ENCODE measurements at places on chromosomes 1 and 21.

DNA sequence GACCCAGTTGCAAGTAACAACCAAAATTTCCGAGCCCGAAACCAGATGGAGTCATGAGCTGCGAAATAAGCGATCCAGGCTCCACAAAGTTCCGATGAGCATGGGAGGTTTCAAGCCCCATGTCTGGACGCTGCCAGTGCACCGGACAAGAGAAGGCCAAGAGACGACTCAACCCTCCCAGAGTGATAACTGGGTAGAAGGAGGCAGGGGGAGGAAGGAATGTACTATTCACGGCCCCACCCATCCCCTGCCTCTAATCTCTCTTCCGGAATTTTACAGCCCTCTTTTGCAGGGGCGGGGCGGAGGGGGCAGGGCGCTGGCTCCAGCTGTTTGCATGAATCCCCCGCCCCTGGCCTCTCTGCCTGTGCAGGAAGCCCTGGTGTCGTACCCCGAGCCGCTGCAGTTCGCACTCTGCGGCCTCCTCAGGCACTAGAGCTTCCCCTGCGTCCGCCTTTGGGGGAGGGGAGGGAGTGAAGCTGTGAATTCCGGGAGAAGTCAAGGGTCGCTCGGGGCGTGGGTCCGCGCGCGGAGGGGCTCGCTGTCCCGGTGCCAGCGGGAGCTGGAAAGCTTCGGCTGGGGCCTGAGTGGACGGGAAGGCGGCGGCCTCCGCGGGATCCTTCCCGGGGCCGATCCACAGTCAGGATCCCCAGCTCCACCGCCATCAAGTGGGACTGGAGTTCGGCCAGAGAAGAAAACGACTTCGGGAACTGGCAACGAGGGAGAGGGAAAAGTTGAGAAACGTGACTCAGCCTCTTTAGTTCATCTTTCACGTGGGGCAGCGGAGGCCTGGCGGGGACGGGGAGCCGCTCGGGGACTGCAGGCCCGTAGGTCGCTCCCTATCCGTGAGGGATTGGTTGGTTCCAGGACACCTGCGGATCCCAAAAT is 6.3 kb upstream of the PTP4A2 start:
- no peak for DNase-seq

GRCh38 chr21:32093646-32094462 is 185.0 kb downstream of the MIS18A start:
- no peak for DNase-seq

- no peak for DNase-seq
Observed at GRCh38 chr21:17352996-17353655, 159.7 kb upstream of the CXADR start.

DNA sequence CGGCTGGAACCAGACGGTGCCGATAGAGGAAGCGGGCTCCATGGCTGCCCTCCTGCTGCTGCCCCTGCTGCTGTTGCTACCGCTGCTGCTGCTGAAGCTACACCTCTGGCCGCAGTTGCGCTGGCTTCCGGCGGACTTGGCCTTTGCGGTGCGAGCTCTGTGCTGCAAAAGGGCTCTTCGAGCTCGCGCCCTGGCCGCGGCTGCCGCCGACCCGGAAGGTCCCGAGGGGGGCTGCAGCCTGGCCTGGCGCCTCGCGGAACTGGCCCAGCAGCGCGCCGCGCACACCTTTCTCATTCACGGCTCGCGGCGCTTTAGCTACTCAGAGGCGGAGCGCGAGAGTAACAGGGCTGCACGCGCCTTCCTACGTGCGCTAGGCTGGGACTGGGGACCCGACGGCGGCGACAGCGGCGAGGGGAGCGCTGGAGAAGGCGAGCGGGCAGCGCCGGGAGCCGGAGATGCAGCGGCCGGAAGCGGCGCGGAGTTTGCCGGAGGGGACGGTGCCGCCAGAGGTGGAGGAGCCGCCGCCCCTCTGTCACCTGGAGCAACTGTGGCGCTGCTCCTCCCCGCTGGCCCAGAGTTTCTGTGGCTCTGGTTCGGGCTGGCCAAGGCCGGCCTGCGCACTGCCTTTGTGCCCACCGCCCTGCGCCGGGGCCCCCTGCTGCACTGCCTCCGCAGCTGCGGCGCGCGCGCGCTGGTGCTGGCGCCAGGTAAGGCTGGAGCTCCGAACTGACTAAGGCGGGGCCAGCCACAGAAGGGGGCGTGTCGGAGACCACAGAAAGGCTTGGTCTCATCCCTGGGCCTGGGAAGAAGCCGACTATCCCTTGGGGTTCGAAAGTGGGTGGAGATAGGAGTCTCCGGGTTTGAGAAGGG is 486 bp downstream of the SLC27A3 start:
- DNase-seq, result no peak

- no peak for DNase-seq
Observed at GRCh38 chr1:155678027-155678426, 10.5 kb downstream of the YY1AP1 start.

DNA sequence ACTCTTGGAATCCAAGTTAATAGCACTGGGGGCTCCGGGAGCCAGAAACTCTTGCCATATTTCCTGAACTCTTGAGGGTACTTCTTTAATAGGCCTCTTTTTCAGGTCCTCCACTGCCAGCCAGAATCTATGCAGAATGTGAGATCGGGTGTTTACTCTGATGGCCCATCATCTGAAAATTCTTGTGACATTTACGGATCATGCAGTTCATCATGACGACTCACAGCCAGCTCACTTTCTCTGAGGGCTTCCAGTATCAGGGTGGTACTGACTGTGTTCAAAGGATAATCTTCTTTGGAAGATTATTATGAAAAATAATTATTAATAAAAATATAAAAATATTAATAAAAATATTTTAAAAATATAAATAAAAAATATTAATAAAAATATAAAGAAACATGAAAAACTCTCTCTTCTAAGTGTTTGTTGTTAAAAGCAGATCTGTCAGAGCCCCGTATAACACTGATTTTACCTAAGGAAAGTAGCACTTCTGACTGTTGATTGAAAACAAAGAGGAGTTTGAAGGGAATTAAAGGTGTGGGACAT is 194.3 kb upstream of the GREM2 start:
- DNase-seq, result no peak

DNA sequence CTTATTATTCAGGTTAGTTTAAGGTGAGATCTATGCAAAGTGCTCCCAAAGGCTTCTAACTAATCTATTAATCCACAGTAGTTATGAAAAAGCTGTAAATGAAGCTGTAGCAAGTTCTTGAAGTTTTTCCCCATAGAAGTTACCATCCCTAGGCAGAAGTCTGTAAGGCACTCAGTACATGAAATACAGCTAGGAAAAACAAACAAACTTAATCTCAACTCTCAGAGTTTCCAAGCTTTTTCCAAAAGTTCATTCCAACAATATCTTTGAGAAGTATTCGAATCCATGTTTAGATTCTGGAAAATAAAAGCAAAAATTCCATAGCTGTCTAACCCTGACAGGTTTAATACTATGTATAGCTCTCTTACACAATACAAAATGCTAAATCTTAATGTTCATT is 41.2 kb downstream of the SORT1 start:
- no peak for DNase-seq

GRCh38 chr1:242886137-242886536 is 361.6 kb upstream of the PLD5 start:
- DNase-seq, result no peak

DNA sequence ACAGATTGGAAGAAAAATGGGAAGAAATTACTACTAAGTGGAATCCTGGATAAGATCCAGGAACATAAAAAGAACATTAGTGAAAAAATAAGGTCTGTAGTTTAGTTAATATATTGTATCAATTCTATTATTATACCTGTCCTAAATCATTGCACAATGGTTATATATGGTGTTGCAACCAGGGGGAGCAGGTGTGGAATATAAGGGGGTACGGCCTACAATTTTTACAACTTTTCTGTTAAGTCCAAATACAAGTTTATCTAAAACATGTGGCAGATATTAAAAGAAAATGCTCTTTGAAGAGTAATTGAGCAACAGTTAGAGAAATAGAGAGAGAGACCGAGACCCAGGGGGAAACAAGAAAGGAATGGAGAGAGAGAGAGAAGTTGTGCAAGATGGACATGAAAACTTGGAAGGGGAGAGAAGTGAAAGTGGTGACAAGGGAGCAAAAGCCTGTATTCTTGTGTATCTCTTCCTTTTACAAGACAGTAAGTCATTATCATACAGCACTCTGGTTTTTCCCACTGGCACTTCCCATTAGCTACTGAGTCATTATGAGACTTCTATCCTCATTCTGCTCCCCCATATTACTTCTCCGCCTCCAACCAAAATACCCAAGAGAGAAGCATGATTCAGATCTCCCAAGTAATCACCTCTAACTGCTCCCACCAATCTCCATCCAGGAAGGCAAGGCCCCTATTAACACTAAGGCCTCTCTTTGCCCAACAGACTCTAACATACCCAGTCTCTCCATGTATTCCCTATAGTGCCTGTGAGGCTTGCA is 22.3 kb upstream of the TRAF3IP3 start:
- no peak for DNase-seq

GRCh38 chr1:168825129-168825528 is 96.1 kb upstream of the DPT start:
- DNase-seq, result no peak

- DNase-seq, result no peak
Observed at GRCh38 chr21:32921632-32922230, 104.0 kb upstream of the OLIG2 start.

GRCh38 chr1:5579966-5580365 is 412.3 kb downstream of the NPHP4 start:
- DNase-seq, result no peak

GRCh38 chr1:229087906-229088305 is 183.0 kb upstream of the RAB4A start:
- DNase-seq, result no peak

- DNase-seq, result no peak
Observed at GRCh38 chr1:50333595-50333974, 89.7 kb downstream of the DMRTA2 start.

- no peak for DNase-seq
Observed at GRCh38 chr1:107250169-107250568, 109.3 kb downstream of the NTNG1 start.

- no peak for DNase-seq
Observed at GRCh38 chr21:44333509-44334328, 5.5 kb downstream of the CFAP410 start.

GRCh38 chr1:240784776-240785175 is 172.8 kb upstream of the GREM2 start:
- no peak for DNase-seq

DNA sequence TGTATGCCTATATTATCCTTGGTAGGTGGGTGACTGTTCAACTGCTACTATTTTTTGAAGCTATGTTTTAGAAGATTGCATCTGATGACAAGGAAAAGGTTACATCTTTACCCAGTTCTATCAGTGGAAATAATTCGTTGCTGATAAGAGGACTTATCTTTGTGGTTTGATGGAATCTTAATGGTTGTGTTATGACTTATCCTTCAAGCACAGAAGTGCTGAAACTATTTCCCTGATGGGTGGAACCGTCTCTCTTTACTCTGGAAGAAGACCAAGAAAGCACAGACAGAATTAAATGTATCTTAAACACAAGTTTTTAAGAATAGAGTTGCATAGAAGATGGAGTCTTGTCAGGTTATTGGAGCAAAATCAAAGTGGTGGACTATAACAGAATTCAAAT is 437.7 kb upstream of the KAZN start:
- DNase-seq, result no peak

GRCh38 chr1:27124405-27124804 is 30.5 kb downstream of the SLC9A1 start:
- no peak for DNase-seq

DNA sequence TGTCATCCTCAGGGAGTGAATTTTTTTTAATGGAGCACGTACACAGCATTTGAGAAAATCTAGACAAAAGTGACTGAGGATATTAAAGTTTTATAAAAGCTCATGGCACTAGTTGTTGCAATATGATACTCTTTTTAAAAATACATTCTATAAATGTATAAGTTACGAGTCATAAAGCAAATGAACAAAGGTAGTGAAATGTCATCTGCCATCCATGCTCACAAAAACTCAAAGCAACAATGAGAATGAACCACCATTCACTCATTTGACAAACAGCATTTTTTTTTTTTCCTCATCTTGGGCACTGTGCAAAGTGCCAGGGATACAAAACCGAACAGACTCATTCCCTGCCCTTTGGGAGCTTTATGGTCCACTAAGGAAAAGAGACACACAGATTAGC is 38.7 kb downstream of the GPR137B start:
- DNase-seq, result peak; percentile 33

- DNase-seq, result no peak
Observed at GRCh38 chr1:93993731-93994130, 84.5 kb upstream of the GCLM start.

GRCh38 chr21:32279377-32279680 is 480 bp upstream of the MIS18A start:
- no peak for DNase-seq

DNA sequence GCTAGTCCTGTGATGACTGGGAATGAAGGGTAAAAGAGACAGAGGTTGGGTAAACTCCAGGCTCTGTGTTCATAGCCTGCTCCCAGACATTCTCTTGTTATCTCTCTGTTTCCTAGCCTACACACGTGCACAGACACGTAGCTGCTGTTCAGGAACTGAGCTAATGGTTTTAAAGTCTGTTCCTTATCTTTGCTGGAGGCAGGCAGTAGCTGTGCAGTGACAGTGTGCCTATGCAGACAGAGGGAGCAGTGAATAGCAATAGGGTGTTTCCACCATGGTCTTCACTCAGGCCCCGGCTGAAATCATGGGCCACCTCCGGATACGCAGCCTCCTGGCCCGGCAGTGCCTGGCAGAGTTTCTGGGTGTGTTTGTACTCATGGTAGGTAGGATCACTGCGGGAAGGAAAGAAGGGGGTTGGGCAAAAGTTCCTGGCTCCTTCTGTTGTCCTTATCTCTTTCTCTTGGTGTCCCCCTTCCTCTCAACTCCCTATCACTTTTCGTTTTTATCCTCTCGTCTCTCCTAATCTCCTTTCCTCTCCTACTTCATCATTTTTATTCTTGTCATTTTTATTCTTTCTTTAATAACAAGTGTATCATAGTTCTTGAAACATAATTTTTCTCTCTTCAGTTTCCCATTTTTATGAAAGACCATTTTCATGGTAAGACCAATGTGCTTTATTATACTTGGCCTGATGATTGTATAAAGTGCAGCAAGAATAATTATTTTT is at the start of gene AQP10:
Gene AQP10 (plus strand): TSS at position 212 of the 727 bp plus-strand sequence. CDS start 63 bp downstream, at position 275.
- no peak for DNase-seq

- no peak for DNase-seq
Observed at GRCh38 chr1:183403498-183403897, 14.7 kb downstream of the NMNAT2 start.

DNA sequence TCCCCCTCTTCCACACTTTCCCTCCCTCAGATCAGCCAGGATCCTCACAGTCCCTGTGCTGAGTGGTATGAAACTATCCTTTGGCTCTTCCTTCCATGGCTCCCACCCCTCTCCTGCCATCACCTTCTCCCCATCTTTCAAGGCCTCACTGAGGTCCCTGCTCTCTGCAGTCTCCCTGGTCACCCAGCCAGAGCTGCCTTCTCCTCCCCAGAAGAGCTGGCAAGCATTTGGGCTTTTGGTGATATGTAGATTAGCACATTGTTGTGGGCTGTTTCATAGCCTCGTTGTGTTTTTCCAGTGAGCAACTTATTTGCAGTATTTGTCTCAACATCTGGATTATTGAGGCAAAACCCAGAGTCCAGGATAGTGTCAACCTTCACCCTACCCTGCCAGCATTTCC is 2.2 kb downstream of the CSF1 start:
- no peak for DNase-seq

DNA sequence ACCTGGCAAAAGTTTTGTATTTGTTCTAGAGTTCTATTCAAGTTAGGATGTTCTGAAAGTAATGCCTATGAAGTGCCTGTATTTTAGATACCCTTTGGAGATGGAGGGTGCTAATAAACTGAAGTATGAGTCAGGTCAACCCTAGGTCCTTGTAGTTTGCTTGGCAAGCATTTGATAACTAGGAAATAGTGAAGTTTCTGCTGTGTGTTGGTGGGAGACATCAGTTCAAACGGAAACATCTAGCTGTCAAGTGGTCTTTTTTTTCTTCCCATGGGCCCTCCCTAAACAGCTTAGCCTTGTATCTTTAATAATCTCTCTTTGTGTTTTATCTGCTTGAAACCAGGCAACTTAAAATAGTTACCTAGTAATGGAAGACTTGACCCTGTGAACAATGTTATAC is 4.5 kb downstream of the MRPS6 start:
- DNase-seq, result no peak

Measured in HS-5 (cell line).